ENCODE measurements at places on chromosomes 2 and 18.

- DNase-seq: no peak
Observed at GRCh38 chr2:187360286-187360685, 87.8 kb downstream of the CALCRL start.

DNA sequence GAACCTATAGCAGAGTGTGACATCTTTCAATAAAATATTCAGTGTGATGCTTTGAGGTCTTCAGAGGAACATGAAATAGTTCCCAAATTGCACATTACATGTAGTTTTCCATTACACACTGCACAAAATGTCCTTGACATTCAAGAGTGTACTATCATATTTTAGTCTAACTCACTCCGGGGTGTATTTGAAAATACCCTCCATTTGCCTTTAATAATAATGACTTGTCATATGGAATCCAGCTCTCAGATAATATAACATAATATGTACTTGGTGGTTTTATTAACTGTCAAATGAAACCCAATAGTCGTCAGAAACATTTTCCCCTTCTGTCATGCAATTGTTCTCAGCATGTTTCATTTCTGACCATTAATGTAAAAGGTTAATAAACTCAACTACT is 176.7 kb upstream of the CDH19 start:
- no peak for DNase-seq

DNA sequence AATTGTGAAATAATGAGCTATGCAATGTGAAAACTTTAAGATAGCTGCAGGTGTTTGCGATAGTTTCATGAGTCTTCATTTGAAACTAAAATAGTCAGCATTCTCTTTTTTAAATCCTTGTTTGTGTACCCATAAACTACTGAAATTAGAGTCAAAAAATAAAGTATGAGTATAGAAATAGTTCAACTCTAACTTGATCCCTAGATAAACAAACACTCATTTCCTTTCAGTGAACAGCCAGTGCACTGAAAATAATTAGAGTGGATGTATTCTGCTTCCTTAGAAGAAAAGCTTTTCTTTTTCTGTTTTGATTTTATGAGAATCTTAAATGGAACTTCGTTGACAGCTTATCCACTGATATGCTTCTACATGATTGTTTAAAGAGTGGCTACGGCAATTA is 1033.4 kb downstream of the SOCS6 start:
- DNase-seq: no peak

- DNase-seq: no peak
Observed at GRCh38 chr2:161857920-161858319, 216.1 kb downstream of the DPP4 start.

DNA sequence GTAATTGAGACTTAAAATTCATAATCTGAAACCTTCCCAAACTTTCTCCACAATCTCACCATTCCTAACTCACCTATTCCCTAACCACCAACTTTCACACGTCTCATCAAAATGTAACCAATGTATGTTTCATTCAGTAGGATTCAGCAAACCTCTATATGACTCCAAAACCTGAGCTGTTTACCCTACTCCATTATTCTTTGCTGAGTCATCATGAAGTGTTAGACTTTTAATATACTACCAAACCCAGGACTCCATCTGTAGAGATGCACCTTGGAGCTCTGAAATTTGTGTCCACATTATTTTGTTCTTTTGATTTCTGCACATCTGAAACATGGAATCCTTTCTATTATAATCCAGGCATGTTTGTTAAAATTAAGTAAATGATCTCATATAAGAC is 727.0 kb upstream of the PIK3C3 start:
- DNase-seq: no peak

DNA sequence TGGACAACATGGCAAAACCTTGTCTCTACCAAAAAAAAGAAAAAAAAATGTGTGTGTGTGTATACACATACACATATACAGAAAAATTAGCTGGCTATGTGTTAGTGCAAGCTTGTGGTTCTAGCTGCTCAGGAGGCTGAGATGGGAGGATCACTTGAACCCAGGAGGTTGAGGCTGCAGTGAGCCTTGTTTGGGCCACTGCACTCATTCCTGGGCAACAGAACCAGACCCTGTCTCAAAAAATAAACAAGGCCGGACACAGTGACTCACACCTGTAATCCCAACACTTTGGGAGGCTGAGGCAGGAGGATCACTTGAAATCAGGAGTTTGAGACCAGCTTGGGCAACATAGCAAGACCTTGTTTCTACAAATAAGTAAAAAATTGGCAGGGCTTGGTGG is 2.1 kb downstream of the COQ10B start:
- DNase-seq: no peak

GRCh38 chr2:12931186-12931844 is 214.6 kb downstream of the TRIB2 start:
- no peak for DNase-seq

- no peak for DNase-seq
Observed at GRCh38 chr2:142742371-142743214, 134.9 kb upstream of the KYNU start.

DNA sequence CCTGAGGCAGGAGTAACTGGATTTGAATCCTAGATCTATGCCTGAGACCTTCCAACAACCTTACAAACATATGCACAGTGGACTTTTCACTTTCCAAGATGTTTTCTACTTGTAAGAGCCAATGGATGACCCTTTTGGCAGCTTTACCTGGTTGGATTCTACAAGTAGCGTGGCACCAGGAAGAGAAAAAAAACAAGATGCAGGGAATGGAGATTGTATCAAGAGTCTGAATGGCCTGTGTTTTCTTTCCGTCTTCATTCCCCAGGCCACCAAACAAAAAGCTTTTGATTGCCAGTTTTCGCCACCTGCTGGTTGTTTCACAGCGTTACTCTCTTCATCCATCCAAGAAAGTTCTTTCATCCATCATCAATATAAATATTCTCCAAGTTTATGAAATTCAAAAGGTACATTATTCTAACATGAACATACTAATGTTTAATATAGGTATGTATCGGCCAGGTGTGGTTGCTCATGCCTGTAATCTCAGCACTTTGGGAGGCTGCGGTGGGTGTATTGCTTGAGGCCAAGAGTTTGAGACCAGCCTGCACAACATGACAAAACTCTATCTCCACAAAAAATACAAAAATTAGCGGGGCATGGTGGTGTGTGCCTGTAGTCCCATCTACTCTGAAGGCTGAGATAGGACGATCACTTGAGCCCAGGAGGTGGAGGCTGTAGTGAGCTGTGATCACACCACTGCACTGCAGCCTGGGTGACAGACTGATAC is 3.5 kb upstream of the BCL2 start:
- no peak for DNase-seq

DNA sequence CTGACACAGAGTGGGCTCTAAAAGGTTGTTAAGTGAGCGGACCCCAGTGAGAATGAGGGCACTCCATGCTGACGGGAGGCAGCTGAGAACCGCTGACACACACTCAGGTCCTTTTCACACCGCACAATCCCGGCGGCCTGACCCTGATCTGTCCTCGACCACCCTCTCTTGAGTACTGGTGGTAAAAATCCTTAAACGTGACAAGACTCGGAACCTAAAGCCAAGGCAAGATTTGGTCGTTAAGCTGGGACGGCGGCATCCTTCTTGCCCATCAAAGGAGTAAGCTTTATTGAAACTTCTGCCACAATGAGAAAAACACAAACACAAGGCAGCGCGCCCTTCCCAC is 569 bp downstream of the TMX3 start:
- DNase-seq: peak; percentile 3

- no peak for DNase-seq
Observed at GRCh38 chr2:83103613-83104012, 1355.5 kb downstream of the SUCLG1 start.

DNA sequence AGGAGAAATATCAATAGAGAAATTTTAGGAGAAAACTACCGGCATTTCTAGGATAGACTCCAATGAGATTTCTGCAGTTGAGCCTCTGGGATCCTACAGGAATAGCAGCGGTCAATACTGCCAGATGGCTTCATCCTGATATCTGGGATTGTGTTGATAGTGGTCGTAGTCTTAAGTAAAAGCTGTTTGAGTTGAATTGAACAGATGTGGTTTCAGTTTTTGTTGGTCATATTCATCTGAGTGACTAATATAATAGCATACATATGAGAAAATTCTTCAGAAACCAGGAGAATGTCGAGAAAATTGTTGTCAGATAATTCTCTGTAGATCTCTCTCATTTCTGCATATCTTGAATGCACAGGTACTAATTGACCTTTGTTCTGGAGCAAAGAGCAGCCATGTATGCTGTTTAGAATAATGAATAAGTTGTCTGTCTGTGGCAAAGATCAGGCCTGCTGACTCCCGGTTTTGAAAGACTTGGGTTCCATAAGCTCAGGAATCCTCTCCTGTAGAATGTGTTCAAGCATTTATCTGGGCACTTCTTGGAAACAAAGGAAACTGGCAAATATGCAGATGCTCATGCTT is 288.1 kb downstream of the TMX3 start:
- no peak for DNase-seq

DNA sequence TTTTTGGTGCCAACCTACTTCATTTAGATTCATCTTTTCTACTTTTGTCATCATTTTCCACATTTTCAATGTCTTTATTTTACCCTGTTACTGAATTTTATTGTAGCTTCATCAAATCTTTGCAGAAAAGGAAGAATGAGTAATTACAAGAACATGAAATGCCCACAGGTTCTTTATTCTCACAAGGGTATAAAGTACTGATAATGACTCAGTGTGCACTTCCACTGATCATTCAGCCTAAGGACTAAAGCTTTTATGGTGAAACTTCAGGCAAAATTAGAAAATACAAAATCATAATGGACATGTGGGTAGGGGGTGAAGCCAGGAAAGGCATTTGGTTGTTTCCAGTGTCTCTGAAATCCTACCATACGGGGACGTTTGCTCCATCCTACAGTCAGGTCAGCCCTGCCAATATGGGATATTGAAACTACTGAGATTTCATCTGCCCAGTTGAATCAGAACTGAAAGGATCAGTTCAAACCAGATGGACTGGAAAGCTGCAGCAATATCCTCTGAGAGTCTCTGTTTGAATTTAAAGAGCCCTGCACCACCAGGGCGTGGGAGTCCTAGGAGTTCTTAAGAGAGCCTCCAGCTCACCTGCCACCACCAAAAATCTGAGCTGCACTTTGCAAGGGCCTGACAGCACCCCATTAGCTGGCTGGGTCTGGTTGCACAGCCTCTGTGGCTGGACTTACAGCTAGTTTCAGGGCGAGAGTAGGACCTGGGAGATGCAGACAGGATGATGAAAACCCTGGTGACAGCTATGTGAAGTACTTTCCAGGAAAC is 390.4 kb downstream of the CMPK2 start:
- no peak for DNase-seq

GRCh38 chr2:26704441-26704977 is 12.0 kb downstream of the KCNK3 start:
- no peak for DNase-seq

GRCh38 chr18:36620788-36621187 is 208.0 kb downstream of the TPGS2 start:
- DNase-seq: no peak

- no peak for DNase-seq
Observed at GRCh38 chr2:18445433-18446320, 114.8 kb downstream of the RDH14 start.

GRCh38 chr2:88451811-88452564 is 505 bp downstream of the FOXI3 start:
- no peak for DNase-seq

GRCh38 chr2:164560181-164560792 is 61.0 kb downstream of the GRB14 start:
- DNase-seq: no peak

DNA sequence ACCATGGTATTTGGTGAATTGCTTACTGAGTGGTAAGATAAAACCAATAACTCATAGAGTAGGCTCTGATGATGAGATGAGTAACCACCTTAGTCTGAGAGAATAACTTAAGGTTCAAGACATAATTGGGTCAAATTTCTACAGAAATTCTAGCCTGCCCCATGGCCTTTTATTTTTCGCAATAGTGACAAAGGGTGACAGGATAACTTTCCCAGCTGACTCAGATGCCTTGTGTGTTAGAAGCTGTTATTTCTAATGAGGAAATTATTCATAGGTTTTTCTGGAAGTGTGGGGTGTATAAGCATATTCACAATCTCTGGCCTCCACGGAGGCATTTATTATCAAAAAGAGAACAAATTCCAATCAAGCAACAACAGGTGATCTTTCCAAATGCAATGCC is 159.0 kb downstream of the NUP35 start:
- no peak for DNase-seq

DNA sequence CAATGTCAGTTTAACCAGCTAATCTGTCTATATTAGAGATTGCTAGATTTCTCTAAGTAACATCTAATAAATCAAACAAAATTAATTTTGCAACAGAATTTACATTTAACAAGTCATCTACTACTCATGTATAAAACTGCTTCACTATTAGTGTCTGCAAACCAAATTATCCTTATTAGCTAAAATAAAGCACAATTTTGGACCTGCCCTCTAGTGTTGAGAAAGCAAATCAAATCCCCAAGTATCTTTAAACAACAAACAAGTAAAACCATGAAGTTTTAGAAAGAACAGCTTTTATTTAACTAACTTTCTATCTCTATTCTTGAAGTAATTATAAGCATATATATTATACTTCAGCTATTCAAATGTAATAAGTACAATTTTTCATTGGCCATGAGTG is 113.1 kb upstream of the SP3 start:
- no peak for DNase-seq

DNA sequence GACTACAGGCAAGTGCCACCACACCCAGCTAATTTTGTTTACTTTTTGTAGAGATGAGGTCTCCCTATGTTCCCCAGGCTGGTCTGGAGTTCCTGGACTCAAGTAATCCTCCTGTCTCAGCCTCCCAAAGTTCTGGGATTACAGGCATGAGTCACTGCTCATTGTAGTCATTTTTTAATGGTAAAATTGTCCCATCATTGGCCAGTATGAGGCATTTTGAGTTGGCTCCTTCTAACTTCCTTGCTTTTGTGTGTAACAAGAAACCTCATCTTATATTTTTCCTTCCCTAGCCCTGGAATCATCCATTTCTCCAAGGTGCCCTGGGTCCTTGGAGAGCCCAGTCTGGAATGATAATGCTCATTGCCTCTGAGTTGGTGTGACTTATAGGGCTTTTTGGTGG is 148.5 kb downstream of the INHBB start:
- DNase-seq: no peak

GRCh38 chr18:27996801-27997272 is 180.1 kb downstream of the CDH2 start:
- DNase-seq: no peak

DNA sequence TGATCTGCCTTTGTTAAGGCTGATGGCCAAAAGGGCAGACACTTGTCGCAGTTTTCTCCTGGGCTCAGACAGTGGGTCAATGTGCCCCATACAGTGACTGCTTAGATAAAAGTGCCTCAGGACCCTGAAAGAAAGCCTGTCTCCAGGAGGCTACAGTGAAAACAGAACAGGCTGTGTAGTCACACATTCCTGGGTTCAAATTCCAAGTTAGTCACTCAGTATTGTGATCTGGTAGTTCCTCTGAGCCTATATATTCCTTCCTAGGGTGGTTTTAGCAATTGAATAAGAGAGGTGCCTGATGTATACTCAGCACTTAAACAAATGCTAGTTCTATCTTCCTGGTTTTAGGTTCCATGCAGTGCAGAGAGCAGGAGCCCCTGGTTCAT is 54.4 kb downstream of the RPL37A start:
- DNase-seq: no peak

Data from stimulated activated CD8-positive, alpha-beta memory T cell treated with anti-CD3 and anti-CD28 coated beads, Interleukin-2, amount 100 ng/mL, for 48 hours (primary cell).